NCI-H1417 treated with DMSO at 0.1 percent for 48 hours (cell line): ENCODE measurements at places on chromosomes 5 and 9.

DNA sequence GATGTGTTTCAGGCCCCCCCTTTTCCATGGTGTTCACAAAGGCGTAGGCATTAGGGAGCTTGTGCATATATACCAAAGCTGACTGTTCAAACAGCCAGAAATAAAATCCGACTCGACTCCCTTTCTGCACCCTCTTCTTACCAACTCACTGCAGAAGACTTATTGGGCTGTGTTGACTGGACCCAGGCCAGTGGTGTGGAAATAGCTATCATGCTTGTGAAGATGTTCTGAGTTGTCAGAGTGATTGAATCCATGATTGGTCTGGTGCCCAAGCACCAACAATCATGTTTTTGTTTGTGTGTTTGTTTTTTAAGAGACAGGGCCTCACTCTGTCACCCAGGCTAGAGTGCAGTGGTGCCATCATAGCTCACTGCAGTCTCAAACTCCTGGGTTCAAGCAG lies 21.6 kb downstream of the TJP2 start:
- DNase-seq = no peak

- no peak for DNase-seq
Measured at GRCh38 chr5:135832941-135833920, 1.2 kb upstream of the SLC25A48 start.

DNA sequence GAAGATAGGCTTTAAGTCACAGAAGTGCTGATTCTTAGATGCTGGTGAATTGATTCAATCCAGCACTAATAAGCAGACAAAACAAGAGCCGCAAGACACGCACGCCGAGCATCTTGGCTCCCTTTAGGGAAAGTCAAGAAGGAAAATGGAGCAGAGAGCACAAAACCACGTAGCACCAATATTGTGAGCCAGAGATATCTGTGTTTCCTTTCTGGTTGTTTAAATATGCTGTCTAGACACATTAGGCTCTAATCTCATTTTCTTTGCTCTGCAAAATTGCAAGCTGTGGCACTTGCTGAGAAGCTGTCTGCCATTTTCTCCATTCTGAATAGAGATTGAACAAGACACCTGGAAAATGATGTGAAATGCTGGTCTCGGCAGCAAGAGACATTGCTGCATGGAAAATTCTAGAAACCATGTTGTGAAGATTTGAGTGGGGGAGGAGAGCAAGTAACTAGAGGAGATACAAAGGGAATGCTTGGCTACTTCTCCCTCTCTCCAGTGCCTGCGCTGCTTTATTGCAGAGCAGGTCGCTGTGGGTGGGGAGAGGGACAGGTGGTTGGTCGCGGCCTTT lies 336.3 kb downstream of the MED10 start:
- no peak for DNase-seq

GRCh38 chr5:41921166-41921565 lies 3.9 kb upstream of the FBXO4 start:
- DNase-seq = no peak

DNA sequence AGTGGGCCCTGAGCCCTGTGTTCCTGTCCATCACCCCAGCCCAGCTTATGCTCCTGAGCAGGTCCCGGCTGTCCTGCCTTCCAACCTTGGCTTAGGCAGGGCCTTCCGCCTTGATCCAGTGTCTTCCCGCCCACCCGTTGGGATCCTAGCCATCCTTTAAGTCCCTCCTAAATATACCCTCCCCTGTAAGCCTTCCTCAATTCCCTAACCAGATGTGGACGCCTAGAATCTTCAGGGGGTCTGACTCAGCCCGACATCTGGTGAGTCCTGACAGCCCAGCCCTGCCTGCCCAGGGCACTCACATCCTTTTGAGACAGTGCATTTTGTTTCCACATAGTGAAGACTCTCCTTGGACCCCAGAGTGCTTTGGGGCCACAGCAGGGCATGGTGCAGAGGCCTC lies 23.7 kb downstream of the SLC6A7 start:
- no peak for DNase-seq

DNA sequence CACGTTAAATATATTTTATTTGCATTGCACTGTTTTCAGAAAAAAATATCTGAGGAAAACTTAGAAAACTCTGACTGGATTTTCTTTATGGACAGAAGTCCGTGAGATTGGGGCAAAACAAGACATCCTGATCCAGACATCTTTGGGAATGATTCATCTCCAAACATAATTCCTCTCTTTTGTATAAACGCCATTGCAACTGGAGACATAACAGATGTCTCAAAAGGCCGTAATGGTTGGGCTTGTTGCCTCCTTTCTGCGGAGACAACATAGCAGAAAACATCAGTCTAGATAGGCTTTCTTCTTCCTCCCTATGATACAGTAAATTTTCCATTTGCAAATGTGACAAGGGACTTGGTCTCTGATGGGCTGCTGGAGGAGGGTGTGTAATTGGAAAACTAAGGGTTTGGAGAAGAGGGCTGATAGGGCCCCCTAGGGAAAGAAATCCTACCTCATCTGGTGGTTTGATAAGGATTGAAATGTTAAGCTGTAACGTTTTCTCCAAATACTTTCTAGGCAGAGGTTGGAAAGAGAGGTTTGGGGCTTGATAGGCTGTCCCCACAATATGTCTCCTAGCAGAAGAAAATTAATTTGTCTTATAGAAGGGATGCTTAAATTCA lies 631.5 kb upstream of the ST8SIA4 start:
- no peak for DNase-seq

DNA sequence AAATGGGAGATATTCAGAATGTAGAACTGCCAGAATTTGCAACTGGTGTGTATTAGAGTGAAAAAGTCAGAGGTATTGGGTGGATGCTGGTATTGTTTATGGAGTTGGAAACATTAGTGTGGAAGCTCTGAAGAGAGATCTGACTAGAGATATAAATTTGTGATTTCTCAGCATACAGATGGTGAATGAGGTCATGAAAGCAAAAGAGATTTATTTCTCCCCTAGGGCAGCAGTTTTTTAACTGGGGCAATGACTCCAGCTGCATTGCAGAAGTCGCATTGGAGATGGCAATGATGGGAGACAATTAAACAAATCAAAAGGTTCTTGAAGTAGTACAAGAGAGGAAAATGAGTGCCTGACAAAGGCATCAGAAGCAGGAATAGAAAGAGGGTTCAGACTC lies 64.9 kb downstream of the CETN3 start:
- no peak for DNase-seq

GRCh38 chr5:2724831-2725230 lies 26.6 kb downstream of the IRX2 start:
- DNase-seq = no peak

DNA sequence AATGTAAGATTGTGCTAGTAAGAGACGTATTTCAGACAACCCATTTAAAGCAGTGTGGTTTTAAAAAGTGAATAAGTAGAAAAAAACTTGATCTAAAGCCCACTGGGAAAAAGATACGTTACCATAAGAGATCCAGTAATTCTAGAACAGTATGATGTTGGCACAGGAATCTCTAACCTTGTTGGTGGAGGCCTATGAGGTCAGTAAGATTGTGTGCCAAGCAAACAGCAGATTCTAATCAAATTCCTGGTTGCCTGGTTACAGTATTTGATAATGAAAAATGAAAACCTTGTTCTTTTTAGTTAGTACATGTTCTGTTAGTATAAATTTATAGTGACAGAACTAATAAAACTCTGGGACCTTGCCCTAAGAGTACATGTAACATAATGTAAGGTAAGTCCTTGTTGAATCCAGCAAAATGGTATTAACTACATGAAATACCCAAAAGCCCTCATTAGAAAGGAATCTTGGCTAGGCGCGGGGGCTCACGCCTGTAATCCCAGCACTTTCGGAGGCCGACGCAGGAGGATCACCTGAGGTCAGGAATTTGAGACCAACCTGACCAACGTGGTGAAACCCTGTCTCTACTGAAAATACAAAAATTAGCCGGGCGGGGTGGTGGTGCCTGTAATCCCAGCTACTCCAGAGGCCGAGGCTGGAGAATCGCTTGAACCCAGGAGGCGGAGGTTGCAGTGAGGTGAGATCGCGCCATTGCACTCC lies 33.2 kb upstream of the DMXL1 start:
- no peak for DNase-seq

GRCh38 chr5:19322716-19323485 lies 665.1 kb downstream of the CDH18 start:
- DNase-seq = no peak

DNA sequence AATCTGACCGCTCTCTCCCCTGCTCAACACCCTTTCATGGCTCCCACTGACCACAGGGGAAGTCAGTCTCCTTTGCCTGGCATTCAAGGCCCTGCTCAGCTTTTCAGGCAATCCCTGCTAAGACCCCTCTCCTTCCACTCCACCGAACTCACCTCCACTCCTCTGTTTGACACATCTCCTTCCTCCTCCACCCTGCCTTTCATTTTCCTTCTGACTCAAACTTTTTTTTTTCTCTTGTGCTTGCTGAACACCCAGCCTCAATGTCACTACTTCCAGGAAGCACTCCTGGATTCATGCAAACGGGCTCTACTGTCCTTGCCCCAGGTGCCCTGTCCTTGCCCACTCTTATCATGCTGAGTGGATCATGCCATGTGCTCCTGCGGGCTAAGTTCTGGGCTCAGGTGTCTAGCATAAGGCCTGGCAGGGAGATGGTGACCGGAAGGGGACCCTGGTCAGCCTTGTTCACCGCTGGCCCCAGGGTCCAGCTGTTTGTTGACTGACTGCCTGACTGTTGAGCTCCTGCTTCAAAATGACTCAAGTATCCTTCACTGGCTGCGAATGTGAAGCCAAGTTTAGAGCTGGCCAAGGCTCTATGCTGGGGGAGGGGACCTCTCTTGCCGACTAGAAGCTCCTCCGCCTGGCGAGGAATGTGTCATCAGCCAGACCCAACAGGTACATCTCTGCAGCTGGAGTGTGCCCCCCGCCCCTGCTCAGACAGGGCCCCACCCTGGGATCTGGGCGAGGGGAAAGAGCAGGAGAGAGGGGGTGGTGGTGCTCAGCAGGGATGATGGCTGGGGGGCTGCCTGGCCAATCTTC lies 6.2 kb downstream of the NR5A1 start:
- DNase-seq = no peak

GRCh38 chr5:62585751-62586150 lies 7.1 kb downstream of the LRRC70 start:
- DNase-seq = no peak

DNA sequence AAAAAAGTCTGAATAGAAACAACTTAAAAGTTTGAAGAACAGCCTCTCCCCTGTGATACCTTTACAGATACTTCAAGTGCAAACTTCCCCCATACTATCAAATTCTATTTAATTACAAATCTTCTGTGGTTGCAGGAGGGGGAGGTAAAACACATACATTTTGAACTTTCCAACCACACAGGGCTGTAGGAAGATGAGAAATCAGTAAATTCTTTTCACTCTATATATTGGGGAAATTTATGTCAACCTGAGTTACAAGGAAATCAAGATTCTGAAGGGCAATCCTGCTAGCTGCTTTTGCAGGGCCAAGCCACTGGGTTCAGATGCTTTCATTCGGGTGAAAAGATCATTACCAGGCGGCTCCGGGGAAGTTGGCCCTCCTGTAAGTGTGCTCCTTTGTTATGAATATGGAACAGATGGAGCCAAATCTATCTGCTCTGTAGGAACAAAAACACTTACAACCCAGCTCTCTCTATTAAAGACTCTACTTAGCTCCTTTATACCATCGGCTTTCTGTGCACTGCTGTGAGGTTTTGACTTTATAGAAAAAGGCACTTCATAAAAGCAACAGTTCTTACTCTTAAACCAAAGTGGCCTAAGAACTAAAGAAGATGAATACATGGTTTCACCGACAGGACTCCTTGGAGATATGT lies 269.1 kb downstream of the EFNA5 start:
- no peak for DNase-seq

GRCh38 chr9:77170991-77171699 lies 6.2 kb upstream of the VPS13A start:
- no peak for DNase-seq

DNA sequence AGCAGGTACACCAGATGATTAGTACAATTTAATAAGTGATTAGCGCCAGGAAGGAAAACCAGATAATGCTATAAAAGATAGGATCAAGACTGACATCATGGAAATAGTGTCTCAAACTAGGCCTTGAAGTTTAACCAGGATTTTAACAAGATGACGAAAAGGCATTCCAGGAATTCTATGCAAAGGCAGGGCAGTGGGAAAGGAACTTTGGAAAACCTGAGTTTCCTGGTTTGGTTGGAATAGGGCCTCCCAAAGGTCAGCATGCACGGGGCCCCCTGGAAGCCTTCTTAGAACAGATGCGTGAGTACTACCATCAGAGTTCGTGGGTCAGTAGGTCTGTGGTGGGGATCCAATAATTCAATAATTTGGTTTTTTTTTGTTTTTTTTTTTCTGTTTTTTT lies 935.2 kb upstream of the DMAC1 start:
- DNase-seq = no peak

- no peak for DNase-seq
Measured at GRCh38 chr5:86757824-86758223, 140.1 kb downstream of the COX7C start.

GRCh38 chr5:143716881-143717280 lies 95.1 kb upstream of the HMHB1 start:
- DNase-seq = no peak

GRCh38 chr5:134174841-134175839 lies 1.6 kb downstream of the SKP1 start:
- DNase-seq = no peak

- DNase-seq = no peak
Measured at GRCh38 chr9:26566141-26566540, 326.5 kb downstream of the CAAP1 start.

- no peak for DNase-seq
Measured at GRCh38 chr5:159553792-159554191, 223.5 kb upstream of the IL12B start.

DNA sequence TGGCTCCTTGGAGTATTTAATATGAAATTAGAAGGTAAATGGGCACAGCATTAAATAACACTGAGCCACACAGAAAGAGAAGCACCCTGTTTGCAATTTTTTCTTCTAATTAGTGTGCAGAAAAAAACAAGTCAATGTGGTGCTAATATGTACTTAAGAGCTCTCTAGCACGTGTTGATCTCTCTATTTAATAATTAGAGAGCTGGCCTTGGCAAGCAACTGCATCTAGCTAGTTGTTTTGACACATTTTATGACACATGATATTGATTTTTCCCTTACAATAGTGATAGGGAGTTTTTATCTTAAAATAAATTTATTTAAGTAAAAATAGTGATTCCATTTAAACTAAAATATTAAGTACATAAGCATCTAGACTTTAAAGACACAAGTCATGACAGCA lies 54.5 kb upstream of the NUDT12 start:
- peak; percentile 17 for DNase-seq

- DNase-seq = no peak
Measured at GRCh38 chr5:137580030-137580429, 80.9 kb upstream of the SPOCK1 start.
